ENCODE measurements at places on chromosomes 2 and 18. TPM values are rescaled to one million over a fixed set of nuclear protein-coding genes. Genes with fewer than 3 reads are reported as not detected.

GRCh38 chr2:3759331-3759730, 56.0 kb downstream of the DCDC2C start:
- DNase-seq: no peak

Gene SLC9A2
- 0.29 TPM for total RNA-seq

DNA sequence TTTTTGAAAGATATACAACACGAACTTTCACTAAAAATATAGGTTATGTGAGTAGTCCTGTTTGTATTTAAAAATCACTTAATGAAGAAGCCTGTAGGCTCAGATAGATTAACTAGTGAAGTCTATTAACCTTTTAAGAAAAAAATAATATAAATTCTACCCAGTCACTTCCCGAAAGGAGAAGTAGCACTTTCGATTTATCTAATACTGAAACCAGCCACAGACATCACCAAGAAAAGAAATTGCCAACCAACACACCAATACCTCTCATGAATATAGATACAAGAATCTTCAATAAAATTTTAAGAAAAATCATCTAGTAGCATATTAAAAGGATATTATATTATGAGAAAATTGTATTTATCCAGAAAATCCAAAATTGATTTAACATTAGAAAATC, 160.5 kb downstream of the GALNT13 start:
- DNase-seq: no peak

DNA sequence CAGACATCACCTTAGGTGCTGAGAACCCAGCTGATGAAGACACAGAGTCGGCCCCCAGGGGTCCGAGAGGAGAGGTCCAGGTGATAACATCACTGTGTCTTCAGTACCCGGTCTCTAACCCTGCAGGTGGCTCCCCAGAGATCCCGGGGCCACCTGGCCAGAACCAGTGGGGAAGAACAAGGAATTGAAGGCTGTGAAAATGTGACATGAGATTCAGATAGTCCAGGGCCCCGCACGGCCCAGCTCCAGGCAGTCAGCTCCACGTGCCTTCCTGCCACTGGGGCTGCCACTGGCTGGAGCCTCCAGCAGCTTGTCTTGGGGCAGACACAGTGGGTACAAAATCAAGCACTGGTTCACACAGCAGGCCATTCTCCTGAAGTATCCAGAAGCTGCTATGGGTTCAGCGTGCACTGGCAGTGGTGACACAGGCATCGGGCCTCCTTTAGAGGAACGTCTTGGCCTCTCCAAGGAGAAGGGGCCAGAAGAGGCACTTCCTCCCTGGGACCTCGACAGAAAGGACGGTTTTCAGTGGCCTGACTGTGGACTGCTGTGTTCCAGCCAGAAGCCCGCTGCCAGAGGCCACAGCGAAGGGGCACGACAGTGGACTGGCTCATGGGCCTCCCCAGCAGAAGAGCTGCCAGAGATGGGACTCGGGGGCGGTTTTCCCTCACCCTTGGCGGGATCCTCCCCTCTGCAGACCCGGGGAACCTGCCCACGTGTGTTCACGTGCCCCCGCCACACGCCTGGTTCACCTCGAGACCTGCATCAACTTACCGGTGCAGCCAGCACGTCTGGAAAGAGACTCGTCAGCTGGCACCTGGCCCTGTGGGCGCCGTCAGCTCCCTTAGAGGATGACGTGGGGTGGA, 150.4 kb downstream of the HDAC4 start:
- no peak for DNase-seq

- no peak for DNase-seq
These were observed 389.8 kb downstream of the FIGN start for GRCh38 chr2:163345795-163346573.

Gene CASP8
- 111 TPM for total RNA-seq

DNA sequence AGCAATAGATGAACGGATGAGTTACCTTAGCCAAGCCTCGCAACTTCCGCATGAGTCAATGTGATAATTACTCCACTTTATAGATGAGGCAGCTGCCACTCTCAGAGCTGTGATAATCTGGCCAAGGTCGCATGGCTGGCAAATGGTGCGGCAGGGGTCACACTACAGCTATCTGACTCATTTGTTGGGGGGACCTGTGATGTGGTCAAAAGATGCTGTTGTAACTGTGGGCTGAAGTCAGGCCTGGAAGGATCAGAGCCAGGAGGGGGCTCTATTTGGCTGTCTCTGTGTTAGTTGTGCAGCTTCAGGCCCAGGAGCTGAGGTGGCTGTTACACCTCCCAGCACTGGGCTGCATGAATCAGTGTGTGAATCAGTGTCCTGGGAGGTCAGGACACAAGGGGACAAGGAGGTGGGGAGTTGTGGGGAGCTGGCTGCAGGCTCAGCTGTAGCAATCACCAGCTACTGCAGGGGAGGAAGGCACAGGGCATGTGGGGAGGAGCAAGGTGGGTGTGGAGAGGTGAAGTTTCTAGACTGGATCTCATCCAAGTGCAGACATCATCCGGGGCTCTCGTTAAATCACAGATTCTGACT, 33.1 kb downstream of the NGEF start:
- no peak for DNase-seq

Gene ITGB6
- 0.59 TPM for total RNA-seq

DNA sequence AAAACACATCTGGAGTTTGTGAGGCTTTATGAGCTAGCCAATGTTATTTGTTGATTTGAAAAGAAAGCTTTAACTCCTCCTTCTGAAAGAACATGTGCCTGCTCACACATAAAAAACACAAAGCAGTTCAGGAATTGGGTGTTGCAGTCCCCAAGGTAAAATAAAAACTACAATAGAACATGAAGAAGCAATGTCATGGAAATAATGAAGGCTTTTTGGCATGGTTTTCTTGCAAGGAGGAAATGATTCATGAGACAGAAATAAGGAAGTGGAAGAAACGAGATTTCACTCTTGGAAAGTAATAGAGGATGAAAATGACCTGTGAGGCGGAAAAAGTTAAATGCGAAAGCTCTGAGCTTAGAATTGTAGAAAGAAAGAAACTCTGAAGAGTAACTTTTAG, 81.1 kb downstream of the TRIB2 start:
- DNase-seq: no peak

- DNase-seq: no peak
These were observed 7.0 kb upstream of the AOX1 start for GRCh38 chr2:200578778-200579177.

GRCh38 chr2:241161646-241162281, 11.5 kb downstream of the PPP1R7 start:
- DNase-seq: peak; percentile 77

DNA sequence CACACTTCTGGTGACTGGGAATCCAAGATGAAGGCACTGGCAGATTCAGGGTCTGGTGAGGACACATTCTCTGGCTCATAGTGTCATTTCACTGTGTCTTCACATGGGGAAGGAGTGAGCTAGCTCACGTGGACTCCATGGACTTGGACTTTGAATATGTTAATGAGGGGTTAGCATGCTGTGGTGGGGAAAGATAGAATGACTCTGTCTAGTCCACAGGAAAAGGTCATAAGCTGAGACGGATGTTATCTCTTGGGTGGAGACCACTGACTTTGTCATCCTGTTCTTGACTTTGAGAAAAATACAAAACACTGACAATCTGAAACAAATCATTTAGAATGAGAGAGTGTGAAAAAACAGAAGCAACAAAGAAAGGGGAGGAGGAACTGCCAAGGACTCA, 145.9 kb downstream of the PIK3C3 start:
- DNase-seq: no peak

- DNase-seq: no peak
These were observed 500.5 kb upstream of the SYT4 start for GRCh38 chr18:43777636-43778304.

DNA sequence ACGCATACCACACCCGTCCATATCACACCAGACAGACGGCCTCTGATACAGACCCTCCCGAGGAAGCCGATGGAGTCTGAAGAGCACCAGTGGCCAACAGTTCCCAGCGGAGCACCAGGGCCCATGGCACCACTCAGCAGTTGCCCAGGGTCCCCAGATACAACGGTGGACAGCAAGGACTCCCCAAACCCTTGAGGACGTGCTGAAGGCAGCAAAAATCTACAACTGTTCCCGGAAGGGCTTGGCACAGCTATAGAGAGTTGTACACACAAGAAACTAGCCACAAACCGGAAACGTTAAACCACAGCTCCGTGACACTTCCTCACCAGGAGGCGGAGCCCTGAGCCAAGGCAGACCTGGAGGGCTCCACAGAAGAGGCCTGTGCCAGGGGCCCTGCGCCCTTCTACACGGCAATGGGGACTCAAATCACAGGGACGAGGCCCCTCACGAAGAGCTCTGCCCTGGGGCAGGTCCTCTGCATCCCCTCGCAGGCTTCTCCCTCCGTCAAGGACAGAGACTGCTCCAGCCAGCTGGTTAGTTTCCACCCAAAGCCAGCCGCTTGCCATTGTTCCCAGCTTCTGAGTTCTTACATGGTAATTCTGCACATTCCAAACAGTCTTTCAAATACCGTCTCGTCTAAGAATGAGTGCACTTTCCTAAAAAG, 133.4 kb downstream of the HDAC4 start:
- peak; percentile 57 for DNase-seq

Gene PCARE
- total RNA-seq: not detected

- no peak for DNase-seq
These were observed 41.6 kb downstream of the TDRD15 start for GRCh38 chr2:21165350-21165749.

DNA sequence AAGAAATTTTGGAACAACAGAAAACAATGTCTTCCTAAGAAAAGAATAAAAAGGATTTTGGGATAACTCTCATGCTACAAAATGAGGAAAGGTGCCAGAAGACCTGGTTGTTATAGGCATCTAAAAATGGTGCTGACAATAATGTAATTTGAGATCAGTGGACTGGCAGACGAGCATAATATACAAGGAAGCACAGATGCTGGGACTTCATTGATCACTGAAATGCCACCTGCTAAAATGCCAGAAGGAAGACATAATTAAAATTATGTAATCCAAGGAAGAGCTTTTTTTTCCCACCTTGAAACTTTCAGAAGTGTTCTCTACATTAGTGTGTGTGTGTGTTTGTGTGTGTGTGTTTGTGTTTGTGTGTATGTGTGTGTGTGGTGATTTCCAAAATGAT, 535.9 kb downstream of the XIRP2 start:
- no peak for DNase-seq

- no peak for DNase-seq
These were observed 54.7 kb upstream of the TCF7L1 start for GRCh38 chr2:85078536-85078935.

Gene SGPP2
- under 0.01 TPM for total RNA-seq

Gene NEU4
- not detected for total RNA-seq

DNA sequence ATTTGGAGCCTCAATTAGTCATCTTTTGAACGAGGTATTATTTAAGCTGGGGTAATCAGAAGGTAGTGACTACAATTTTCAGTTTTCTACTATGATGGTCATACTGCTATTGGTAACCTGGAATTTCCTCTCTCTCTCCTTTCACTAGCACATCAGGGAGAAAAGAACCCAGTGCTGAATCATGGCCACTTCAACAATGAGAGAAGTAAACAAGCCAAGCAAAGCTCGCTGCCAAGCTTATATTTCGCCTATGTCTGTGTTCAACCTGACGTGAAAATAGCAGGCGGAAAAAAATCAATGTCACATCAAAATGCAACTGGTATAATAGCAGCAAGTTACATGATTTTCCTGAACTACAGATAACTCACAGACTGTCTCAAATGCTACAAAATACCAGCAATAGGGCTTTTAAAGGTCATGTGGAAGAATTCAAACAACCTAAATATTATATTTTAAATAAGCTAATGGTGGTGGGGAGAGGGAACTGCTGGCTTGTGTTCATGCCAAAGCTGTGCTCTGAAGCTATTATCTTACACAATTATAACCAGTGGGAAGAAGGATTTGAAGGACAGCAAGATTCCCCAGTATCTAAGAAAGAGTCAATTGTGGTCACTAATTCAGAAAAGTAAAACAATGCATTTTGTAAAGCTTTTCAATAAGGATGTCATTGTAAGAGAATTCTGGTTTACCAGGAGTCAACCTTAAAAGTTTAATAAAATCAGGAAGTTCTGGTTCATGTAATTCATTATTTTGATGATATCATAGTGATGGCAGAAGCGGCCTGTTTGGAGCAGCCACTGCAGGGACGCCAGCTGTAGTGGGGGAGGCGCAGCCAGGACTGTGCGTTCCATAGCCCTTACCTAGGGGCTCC, 38.0 kb downstream of the RNF152 start:
- DNase-seq: no peak

DNA sequence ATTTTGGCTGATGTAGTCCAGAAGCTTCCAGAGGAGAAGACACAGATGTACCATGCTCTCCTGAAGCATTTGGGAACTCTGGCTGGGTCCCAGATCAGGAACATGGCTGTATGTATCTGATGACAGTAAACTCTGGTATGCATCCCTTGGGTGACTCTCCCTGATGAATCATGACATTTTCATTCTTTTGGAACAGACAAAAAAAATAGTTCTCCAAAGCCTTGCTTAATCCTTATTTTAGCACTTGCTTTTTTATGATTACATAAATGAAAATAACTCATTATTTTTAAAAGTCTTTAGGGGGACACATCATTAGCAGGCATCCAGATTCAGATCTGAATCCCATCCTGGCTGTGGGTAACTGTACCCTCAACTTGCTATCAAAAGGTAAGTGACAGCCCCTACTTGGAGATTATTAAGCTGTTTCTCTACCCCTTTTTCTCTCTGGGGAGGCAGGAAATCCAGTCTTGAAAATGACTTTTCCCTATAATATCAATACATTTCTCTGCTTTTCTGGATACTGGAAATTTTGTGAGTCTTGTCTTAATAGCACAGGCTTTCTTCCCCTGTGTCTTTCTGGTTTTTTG, 23.3 kb downstream of the AOX1 start:
- no peak for DNase-seq

Measured in uterus (tissue), 4 donors.